HFF-Myc (cell line): ENCODE measurements at places on chromosomes 1 and 21.

DNA sequence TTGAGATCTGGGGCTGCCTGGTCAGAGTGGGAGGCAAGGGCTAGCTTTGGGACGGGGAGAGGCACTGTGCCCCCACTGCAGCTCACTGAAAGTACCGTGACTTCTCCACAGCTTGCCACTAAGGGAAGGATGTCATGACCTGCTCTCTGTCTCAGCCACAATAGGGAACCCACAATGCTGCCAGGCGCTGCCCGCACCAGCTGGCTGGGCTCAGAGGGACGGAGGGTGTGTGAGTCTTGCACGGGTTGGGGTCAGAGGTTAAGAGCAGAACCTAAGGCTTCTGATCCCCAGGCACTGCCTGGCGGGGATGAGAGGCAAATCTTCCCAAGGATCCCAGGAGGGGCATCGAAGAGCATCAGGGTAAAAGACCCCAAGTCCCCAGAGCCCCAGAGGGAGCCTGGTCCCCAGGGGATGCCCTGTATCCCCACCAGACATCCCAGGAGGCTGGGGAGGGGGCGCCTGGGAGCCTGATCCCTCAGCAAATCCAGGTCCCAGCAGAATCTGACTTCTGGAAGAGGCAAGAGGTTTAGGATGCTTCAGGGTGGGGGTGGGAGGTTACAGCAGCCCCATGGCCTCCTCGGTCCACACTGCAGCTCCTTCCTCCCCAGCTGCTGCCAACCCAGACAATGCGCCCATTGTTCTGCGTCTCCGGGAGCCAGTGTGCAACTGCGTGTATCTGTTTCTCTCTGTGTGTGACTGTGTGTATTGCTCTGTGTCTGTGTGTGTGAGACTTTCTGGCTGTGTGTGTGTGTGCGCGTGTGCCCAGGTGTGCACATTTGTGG is 2.0 kb upstream of the MARCKSL1 start:
- DNase-seq, result no peak

GRCh38 chr1:225911191-225912130 is 12.6 kb downstream of the PYCR2 start:
- DNase-seq, result no peak

GRCh38 chr21:40846587-40847411 is at the start of gene DSCAM:
Gene DSCAM, minus strand, starts transcription at chr21:40847158. Its CDS starts 497 bp downstream, at chr21:40846661.
- no peak for DNase-seq

- DNase-seq, result no peak
Observed at GRCh38 chr1:228004331-228004855, 2.4 kb upstream of the WNT3A start.

GRCh38 chr1:17643861-17644703 is 104.6 kb downstream of the ARHGEF10L start:
- DNase-seq, result no peak

DNA sequence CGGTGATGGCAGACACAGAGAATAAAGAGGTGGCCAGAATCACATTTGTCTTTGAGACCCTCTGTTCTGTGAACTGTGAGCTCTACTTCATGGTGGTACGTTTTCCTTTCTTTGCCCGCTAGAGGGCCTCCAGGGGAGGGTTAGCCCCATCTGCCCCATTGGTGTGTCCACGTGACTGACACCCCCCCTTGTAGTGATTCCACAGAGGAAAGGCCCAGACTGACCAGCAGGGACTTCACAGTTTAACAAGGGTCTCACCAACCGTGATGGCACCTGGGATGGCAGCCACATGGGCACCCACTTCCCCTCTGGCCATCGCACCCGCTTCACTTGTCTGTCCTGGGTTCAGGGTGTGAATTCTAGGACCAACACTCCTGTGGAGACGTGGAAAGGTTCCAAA is 22.3 kb upstream of the SARS1 start:
- no peak for DNase-seq

GRCh38 chr1:2288311-2288710 is 60.2 kb downstream of the SKI start:
- DNase-seq, result no peak

DNA sequence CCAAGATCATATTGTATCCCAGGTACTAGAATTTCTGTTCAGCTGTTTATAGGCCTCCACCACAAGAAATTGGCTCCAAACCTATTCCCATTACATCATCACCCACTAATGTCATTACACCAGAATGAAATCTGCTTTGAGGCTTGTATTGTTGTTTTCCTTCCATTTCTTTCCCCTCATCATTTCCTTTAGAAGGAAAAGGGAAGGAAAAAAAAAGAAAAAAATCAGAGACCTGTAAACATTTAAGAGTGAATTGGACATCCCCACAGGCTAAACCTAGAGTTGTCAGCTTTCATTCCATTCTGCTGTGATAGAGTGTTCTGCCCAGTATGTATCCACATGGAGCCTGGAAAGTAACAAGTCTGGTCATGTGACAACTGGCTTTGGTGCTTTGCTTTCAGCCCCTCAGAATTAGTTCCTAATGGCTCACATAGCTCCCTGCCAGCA is 44.6 kb downstream of the NFYC start:
- no peak for DNase-seq

DNA sequence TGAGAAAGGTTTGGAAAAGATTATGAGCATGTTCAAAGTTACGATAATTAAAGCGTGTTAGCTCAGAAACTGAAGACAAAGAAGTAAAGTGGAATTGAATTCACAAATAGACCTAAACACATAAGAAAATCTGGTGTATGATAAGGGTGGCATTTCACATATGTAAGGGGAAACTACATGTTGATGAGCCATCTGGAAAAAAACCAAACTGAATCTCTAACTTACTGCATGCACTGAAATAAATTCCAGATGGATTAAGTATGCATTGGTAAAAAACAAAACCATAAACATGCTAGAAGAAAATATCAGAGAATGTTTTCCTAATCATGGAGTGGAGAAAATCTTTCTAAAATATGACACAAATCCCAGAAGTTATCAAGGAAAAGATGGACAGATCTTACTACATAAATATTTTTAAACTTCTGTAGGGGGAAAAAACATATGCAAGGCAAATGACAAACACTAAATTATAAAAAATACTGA is 34.0 kb upstream of the CTPS1 start:
- DNase-seq, result no peak

- DNase-seq, result no peak
Observed at GRCh38 chr1:192477630-192478029, 97.9 kb upstream of the RGS1 start.

DNA sequence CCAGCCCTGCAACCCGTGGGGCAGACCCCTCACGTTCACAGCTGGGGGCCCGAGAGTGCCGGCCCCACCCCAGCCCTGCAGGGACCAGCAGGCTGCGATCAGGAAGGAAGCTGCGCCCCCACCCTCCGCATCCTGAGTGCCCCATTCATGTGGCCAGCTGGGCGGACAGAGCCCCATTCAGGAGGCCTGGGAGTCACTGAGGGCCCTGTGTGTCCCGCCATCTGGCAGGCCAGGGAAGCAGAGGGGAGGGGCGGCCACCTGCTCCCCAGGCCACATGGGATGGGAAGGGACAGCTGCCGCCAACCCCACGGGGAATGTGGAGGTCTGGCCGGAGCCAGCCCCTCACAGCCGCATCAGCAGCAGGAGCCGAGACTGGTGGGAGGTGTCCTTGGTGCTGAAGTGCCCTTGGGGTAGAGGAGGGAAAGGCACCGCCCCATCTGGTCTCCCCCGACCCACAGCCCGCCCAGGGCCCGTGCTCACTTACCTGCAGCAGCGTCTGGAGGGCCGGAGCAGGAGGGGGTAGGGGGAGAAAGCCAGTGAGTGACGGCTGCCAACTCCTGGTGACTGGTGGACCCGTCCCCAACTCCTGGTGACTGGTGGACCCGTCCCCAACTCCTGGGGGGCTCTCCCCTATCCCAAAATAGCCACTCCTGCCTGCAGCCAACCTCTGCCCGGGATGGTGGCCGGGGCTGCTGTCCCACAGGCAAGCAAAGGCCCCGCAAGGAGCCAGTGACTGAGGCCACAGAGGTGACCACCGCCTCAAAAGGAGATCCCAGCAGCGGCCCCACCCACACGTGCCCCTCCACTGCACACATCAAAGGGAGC is 8.7 kb downstream of the ACAP3 start:
- DNase-seq, result no peak

GRCh38 chr1:96741335-96741734 is 19.8 kb downstream of the PTBP2 start:
- DNase-seq, result no peak

GRCh38 chr21:31943561-31943960 is 70.7 kb downstream of the HUNK start:
- no peak for DNase-seq

DNA sequence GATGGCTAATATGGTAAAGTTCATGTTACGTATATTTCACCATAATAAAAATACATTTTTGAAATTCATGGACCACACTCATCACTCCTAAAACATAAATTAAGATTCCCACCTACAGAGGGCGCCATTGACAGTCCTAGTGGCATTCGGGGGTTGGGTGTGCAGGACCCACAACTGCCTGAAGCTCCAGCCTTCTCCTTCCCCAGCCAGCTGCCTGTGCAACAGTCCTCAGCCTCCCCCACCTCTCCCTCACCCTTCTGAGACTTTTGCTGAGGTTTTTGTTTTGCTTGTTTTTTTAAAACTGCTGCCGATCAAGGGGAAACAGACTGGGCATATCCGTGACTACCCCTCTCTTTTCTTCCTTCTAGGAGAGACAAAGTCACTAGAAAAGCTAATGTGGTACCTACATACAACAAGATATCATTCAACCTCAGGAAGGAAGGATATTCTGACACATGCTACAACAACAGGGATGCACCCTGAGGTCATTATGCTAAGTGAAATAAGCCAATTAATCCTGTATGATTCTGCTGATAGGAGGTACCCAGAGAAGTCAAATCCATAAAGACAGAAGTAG is 9.2 kb upstream of the EVA1C start:
- DNase-seq, result peak; percentile 66

DNA sequence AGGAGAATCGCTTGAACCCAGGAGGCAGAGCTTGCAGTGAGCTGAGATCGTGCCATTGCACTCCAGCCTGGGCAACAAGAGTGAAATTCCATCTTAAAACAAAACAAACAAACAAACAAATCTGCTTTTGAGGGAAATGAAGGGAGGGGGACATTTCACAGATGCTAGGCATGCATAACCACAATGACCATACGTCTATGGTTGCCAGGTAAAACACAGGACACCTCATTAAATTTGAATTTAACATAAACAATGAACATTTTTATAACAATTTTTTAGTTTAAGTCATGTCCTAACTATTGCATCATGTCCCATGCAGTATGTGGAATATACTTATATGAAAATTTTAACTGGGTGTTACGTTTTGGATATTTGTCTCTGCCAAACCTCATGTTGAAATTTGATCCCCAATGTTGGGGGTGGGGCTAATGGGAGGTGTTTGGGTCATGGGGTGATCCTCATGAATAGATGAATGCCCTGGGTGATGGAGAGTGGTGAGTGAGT is 31.0 kb upstream of the ZBTB18 start:
- DNase-seq, result no peak

GRCh38 chr1:226017070-226017469 is 17.9 kb upstream of the SDE2 start:
- DNase-seq, result no peak
